Activated B cell treated with CpG ODN at 0.5 μM for 24 hours (primary cell): ENCODE measurements at places on chromosomes 6 and 20. TPM values are rescaled to one million over a fixed set of nuclear protein-coding genes. Genes with fewer than 3 reads are reported as not detected.

DNA sequence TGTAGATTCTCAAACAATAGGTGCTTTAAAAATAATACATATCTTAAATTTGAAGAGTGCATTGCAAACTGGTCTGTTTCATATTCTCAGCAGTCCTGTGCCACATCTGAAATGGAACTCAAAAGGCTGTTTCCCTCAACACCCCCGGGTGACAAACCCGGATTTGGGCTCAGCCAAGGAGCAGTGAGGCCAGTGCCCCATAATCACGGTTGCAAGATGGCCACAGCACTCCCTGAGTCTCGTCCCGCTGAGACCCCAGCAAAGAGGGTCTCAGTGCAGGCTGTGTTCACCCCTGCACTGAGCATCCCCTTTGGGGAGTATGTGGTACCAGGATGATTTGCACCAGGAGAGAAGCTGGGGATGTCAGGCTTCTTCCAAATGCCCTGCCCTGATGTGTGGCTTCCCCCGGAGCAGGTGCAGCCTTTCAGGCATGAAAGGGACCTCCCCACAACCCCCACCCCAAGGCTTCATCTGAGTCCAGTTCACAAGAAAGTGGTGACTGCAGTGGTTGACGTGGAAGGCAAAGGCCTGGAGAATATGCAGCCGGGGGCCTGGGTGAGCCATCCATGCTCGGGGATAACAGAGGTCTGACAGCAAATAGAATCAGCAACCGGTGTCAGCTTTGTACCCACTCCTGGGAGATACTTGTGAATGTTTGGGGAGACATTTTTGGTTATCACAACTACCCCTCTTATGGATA, 202.9 kb downstream of the SYNDIG1 start:
- no peaks in the 10 kb centered on the region for H3K27me3 ChIP-seq
- no peak overlapping the region for H3K4me3 ChIP-seq
- no peak overlapping the region for H3K27ac ChIP-seq
- no peaks in the 10 kb centered on the region for H3K36me3 ChIP-seq

DNA sequence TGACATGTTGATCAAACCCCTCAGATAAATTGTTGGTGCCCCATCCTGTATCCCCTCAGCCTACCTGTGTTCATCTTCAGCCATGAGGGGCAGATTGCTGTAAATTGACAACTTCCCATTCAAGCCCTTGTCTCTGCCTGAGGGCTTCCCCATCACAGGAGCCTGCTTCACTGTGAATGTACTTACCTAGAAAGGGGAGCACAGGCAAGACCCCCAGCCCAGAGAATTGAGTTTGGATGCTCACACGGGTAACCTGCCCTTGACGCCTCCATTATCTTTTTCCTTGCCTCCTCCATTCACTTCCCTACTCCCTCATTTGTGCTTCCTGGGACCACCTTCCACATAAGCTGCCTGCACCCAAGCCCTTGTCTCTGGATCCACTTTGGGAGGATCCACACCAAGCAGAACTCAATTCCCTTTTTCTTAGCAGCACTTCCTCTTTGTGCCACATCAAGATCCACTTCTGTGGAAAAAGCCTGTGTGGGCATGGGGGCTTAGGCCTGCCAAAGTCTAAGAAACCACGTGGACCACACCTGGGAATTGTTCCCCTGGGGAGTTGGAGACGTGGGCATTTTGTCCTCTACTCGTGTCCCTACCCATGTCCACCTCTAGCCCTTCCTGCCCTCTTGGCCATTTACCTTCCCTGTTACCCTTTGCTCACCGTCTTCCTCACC, 103.4 kb upstream of the FOXA2 start:
- H3K27me3 ChIP-seq: no peaks in the 10 kb centered on the region
- no peak overlapping the region for H3K27ac ChIP-seq

Gene TMEM170B
- 2.6 and 2.8 TPM in 2 replicates for total RNA-seq

DNA sequence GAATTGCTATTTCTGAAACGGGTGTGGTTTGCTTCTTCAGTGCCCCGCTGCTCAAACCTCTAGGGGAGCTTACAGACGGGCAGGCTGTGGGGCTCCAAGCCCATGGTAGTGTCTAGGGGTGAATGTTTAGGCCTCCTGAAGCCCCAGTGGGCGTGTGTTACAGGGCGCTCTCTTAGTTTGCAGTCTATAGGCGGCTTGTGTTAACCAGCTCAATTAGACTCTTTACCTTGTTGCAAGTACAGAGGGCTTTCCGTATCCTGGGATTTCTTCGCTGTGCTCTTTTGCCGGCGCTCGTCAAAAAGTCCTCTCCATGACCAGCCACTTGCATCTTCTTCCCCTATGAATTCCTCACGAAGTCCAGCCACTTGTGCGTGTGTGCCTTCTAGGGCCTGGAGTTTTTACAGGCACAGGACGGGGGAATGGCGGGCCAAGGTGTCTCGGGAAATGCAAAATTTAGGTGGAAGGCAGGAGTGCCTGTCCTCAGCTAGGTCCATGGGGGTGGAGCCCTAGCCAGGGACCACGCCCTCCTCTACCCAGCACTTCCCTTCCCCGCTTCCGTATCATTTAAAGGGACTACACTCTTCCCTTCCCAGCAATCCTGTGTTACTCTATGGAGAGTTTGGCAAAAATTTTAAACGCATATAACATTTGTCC, 94.5 kb downstream of the HTR1B start:
- H3K36me3 ChIP-seq: no peaks in the 10 kb centered on the region
- no peaks in the 10 kb centered on the region for H3K4me1 ChIP-seq
- no peaks in the 10 kb centered on the region for H3K27me3 ChIP-seq
- H3K27ac ChIP-seq: no peak overlapping the region

Gene ACTL10
- total RNA-seq: 2.8 and 3.9 TPM in 2 replicates

DNA sequence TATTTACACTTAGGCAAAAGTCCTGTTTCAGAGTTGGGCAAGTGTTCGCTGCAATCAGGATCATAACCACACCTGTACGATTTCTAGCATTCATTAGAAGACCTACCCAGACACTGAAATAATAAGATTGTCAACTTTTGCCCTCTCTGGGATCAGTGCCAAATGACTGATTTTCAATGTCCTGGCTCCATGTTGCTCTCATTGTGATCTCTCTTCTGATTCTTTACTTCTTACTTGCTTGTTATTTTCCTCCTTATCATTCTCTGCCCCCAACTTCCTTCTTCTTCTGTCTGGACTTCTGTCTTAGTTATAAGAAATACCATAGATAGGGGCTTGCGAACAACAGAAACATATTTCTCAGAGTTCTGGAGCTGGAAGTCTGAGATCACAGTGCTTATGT, 94.4 kb upstream of the BMP2 start:
- H3K27me3 ChIP-seq: no peaks in the 10 kb centered on the region
- no peaks in the 10 kb centered on the region for H3K4me1 ChIP-seq
- H3K36me3 ChIP-seq: no peaks in the 10 kb centered on the region
- no peak for DNase-seq
- no peak overlapping the region for H3K27ac ChIP-seq
- H3K4me3 ChIP-seq: no peak overlapping the region

Gene SCRT2
- total RNA-seq: not detected in 2 replicates

DNA sequence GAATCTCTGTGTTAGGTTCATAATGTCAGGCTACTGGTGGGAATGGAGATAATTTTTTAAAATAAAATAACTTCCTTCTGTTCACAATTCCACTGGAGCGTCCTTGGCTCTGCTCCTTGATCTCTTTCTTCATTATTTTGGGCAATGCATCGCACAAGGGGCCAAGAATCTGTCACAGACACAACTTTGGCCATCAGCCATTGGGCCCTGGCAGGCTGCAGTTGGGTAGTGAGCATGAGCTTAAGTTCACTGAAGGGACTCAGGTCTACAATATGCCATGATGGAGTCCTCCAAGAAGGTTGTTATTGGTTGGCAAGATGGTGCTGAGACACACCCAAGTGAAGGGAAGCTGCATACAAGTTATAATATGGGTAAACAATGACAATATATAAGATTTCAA, 40.0 kb downstream of the CYP39A1 start:
- no peak overlapping the region for H3K27ac ChIP-seq
- no peak for DNase-seq
- no peaks in the 10 kb centered on the region for H3K4me1 ChIP-seq
- no peak overlapping the region for H3K4me3 ChIP-seq
- H3K36me3 ChIP-seq: no peaks in the 10 kb centered on the region
- peaks cover 9% of the 10 kb centered on the region for H3K27me3 ChIP-seq

Gene TRIM15
- total RNA-seq: not detected in 2 replicates

Gene PLA2G7
- 0.38 and 0.51 TPM in 2 replicates for total RNA-seq

DNA sequence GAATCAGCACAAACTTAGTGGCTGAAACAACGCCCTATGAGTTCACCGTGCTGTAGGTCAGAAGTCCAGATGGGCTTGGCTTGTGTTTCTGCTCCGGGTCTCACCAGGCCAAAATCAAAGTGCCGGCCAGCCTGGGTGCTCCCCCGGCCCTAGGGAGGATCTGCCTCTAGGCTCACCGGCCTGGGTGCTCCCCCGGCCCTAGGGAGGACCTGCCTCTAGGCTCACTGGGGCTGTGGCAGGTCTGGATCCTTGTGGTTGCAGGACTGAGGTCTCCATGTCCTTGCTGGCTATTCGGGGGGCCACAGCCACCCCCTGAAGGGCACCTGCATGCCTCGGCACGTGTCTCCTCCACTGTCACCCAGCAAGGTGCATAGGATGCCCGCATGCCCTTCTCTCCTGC, 216.3 kb downstream of the TAF4 start:
- H3K36me3 ChIP-seq: no peaks in the 10 kb centered on the region
- no peak overlapping the region for H3K27ac ChIP-seq
- no peak overlapping the region for H3K4me3 ChIP-seq
- no peaks in the 10 kb centered on the region for H3K4me1 ChIP-seq
- H3K27me3 ChIP-seq: no peaks in the 10 kb centered on the region

DNA sequence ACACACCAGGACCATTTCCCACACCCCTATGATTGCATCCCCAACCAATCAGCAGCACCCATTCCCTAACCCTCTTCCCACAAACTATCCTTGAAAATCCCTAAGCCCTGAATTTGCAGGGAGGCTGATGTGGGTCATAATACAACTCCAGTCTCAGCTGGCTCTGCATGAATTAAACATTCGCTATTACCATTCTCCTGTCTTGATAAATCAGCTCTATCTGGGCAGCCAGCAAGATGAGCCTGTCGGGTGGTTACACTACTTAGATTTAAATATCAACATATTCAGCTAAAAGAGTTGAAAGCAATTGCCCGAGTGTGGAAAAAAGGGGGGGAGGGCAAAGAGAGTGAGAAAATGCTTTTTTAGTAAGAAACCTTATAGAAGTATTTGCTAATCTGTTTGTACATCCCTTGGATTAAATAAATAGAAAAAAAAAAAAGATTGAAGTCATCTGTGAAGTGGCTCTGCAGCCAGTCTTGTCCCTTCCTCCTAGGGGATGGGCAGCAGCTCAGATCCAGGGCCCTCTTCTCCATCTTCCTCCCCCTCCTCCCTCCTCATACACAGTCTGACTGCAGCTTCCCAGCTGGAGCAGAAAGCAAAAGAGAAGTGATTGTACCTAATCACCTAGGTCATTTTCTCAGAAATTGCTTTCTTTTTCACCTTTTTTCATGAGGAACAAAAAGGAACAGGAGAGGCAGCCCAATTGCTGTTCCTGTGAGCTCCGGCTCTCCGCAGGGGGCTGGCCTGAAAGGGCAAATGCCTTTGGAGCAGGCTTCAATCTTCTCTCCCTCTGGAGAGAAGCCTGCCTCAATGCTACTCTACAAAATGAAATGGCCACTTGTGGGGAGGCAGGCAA, 356.6 kb upstream of the SULF2 start:
- H3K27me3 ChIP-seq: peaks cover 22% of the 10 kb centered on the region
- DNase-seq: no peak
- peaks cover 3% of the 10 kb centered on the region for H3K36me3 ChIP-seq
- no peak overlapping the region for H3K4me3 ChIP-seq
- H3K4me1 ChIP-seq: no peaks in the 10 kb centered on the region

Gene SSTR4
- total RNA-seq: not detected in 2 replicates
